Activated T-helper 1 cell treated with Interleukin-2 at 50 U/mL for 16 hours (primary cell): ENCODE measurements at places on chromosomes 11 and 22.

- DNase-seq, result no peak
These were observed 413.4 kb upstream of the LRRC4C start for GRCh38 chr11:41872870-41873269.

DNA sequence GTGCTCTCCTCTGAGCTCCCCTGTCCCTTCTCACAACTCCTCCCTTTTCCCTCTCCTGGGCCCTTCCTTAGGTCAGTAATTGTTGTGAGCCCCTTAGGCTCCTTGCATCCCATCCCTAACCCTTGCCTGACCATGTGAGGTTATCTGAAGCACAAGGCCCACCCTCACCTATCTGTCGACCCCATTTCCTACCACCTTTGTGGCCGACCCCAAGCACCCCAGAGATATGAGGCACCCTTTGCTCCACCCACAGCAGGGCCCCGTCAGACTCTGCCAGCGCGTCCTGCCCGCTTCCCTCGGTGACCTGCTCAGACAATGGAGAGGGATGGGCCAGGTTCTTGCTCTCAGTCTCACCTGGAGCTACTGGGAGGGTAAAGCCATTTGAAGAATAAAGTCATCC, 1.3 kb downstream of the GNG3 start:
- peak; percentile 34 for DNase-seq

GRCh38 chr11:73249304-73249703, 22.8 kb upstream of the P2RY6 start:
- no peak for DNase-seq

- DNase-seq, result no peak
These were observed 37.3 kb downstream of the C11orf58 start for GRCh38 chr11:16775614-16776283.

DNA sequence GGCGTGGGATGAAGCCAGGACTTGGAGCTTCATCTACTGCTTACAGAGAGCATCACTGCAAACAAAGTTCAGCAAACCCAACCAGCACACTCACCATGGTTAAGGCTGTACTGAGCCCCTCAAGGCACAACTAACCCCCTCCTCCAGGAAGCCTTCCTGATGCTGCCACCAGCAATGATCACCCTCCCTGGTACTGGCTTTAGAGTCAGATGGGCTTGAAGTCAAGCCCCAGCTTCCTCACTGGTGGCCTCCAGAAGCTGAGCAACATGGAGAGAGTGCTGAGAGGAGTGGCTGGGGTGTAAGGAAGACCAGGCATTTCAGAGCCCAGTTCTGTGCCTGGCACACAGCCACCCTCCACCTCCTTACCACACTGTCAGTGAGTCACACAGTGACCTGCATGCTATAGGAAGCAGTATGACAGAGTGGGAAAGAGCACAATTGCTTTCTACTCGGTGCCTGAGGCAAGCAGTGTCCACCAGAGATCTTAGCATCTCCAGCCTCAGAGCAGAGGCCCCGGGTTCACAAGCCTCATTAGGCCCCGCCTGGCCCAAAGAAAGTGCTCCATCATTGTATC, 24.7 kb upstream of the BAIAP2L2 start:
- no peak for DNase-seq

- DNase-seq, result peak; percentile 74
These were observed 28.3 kb downstream of the SERHL2 start for GRCh38 chr22:42581762-42582716.
